ENCODE measurements at places on chromosomes 2 and 18.

- DNase-seq = no peak
These were observed 173.1 kb upstream of the HS6ST1 start for GRCh38 chr2:128491692-128492244.

DNA sequence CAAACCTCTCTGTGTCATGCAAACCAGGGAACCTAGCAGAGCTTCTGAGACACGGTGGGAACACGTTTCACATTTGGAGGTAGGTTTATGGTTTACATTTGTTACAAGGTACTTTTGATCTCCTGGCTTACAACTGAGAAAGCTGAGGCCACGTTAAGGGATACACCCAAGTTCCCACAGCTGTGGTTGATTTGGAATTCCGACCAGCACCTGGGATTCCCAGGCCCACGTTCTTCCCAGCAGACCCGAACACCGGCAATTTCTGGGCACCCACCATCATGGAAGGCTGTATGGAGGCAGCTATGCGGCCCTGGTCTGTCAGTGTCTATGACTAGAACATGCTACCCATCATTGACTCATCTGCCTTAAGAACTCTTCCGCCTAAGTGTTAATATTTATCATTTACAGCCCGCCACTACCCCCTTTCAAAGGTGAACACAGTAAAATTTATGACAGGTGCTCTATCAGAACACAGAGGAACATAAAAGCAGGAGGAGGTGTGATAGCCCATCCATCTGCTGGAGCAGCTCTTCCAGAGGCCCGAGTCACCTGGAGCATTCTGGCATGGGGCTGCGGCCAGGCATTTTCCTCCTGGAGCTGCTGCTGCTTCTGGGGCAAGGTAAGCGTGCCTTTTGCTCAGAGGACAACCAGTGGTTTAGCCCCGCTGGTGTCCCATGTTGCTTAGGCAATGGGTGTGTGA, at the start of gene PLB1:
Gene PLB1, plus strand, starts transcription at position 510 of the 700 bp plus-strand sequence. Its CDS starts 55 bp downstream, at position 565.
- no peak for DNase-seq

DNA sequence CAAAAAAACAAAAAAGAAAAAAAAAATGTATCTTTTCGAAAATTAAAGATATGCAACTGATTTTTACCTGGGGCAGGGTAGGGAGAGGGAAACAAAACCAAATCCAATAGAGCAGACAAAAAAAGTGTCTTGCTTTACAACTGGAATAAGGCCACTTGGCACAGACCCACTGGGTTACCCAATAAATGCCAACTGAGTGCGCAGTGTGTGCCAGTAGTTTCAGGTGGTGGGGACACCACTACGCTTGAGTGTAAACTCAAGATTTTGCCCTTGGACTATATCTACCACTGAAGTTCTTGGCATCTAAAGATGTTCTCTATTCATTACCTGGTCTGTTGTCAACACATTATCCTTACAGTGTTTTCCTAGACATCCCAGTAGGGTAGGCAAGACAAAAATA, 16.3 kb downstream of the VPS4B start:
- no peak for DNase-seq

- no peak for DNase-seq
These were observed 201.2 kb upstream of the CDH20 start for GRCh38 chr18:61132031-61132430.

GRCh38 chr2:38301340-38301968, 75.6 kb downstream of the ATL2 start:
- no peak for DNase-seq

- DNase-seq = no peak
These were observed 162.3 kb downstream of the LAMA3 start for GRCh38 chr18:23851470-23852002.

DNA sequence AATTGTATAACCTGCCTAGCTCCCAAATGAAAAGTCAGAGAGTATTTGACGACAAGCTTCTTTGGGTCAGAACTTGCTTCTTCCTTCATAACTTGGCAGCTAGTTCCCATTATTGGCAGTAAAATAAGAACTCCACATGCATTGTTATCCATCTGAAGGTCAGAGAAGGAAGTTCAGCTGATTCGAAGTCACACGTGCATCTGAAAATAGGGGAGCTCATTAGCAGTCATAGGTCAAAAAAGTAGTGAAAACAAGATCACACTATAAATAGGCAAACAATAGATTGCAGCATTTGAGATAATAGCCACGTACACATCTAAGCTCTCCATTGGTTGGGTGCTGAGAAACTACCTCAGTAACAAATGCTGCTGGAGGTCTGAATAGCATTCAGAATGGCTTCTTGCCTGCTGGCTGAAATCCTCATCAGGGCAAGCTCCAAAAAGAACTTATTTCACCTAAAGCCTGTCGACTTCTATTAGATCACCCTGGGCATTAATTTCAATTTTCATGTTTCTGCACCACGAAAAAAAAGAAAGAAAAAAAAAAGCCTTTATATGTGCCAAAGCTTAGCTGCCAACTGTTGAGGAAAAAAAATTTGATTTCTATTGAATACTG, 1492.9 kb upstream of the CELF4 start:
- DNase-seq = no peak

- DNase-seq = no peak
These were observed 68.8 kb downstream of the DOK6 start for GRCh38 chr18:69469444-69469919.
